ENCODE measurements at places on chromosomes 4 and X. TPM values are rescaled to one million over a fixed set of nuclear protein-coding genes. Genes with fewer than 3 reads are reported as not detected.

DNA sequence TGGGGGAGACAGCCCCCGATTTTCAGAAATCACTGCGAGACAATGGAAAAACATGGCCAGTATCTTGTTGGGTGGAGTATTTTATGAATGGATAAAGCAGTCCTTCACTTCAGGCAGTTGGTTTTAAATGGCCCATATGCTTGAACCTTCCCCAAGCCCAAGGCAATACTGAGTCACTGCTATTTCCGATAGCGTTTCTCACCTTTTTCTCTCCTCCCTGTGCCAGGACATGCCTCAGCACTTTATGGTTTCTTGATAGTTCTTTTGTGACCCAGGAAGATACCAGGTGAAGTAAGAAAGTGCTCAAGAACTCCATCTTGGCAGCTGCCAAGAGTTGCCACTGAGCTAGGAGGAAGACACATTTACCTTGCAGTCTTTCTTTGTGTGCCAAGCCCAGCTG is 26.8 kb upstream of the ESX1 start:
- no peak for DNase-seq

GRCh38 chrX:130393451-130394074 is 8.1 kb upstream of the GPR119 start:
- DNase-seq = no peak

GRCh38 chr4:77564231-77564630 is 41.4 kb upstream of the CXCL13 start:
- no peak for DNase-seq

GRCh38 chrX:7085879-7086278 is 61.6 kb upstream of the STS start:
- DNase-seq = no peak

- DNase-seq = no peak
Measured at GRCh38 chrX:134158821-134159512, 78.0 kb upstream of the CCDC160 start.

GRCh38 chr4:111016416-111016815 is 393.5 kb upstream of the PITX2 start:
- no peak for DNase-seq

PNMA3 gene
- total RNA-seq = 0.53 TPM

GRCh38 chr4:33961761-33962160 is 2282.6 kb downstream of the ARAP2 start:
- DNase-seq = no peak

APELA gene
- total RNA-seq = not detected

DNA sequence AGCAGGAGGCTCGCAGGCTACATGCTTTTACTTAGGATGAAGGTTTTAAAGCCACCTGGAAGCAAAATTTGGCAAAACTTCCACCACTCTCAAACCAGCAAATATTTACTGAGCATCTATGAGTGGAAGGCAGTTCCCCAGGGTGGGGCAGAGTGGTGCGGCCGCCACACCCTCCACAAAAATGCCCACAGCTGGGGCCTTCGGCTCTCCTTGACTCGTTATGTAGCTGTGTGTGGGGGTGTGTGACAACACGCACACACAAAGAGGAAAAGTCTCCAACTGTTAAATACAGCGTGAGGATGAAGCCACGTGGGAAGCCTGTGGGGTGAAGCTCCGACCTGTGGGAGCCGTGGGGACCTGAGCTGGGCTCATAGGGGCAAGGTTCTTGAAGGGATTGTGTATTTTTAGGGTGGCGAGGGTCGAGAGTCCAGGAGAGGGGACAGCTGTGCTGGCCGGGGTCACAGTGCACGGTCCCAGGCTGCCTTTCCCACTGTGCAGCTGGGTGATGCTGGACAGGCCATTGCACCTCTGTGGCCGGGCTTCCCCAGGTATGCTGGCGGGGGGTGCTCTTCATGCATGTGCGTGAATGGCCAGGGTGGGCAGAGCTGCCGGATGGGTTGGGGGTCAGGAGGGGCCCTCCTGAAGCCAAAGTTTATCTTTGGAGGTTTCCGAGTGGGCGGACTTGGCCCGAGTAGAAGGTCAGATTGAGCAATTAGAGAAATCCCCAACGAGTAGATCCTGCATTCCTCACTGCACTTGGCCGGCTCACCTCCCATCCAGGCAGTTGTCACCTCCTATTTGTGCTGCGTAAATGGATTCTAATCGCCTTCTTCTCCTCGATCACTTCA is 25.4 kb downstream of the SORCS2 start:
- DNase-seq = no peak

AGTR2 gene
- total RNA-seq = not detected

MID1IP1 gene
- 24.5 TPM for total RNA-seq

DNA sequence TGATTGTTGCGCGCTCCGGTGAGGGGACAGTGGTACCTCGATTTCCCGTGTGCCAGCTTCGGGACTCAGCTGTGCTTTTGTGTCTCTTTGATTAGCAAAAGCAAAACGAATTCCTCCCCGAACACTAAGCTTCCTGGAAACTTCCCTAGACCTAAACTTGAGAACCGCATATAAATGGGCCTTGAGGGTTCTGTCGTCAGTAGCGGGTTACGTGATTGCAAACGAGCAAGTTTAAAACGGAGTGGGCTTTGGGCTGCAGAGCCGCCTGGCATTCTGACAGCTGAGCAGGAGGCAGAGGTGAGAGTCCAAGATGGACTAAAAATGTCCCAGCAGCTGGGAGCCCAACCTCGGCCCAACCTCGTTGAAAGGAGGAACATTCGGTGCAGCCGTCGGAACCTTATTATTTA is 1.2 kb upstream of the TAPT1 start:
- DNase-seq = no peak

AREG gene
- 0.38 TPM for total RNA-seq

DNA sequence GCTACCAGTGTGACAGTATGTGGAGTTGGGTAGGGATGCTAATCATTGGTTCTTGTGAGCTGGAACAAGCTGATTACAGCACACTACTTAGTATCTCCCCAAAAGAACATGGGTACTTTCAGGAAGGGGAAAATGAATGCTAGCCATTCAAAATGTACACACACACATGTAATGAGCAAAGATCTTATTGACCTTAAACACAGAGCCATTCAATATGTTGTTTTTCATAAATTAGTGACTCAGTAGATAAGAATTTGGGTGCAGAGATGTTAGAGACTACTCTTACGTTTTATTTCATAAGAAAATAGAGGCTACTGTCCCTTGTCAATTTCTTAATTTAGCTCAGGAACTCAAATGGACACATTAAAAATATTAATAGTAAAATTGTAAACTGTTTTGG is 509.5 kb upstream of the ATOH1 start:
- DNase-seq = no peak

GRCh38 chrX:132958091-132958703 is at the start of gene HS6ST2:
TSS of gene HS6ST2 (minus strand) at chrX:132958629.
- DNase-seq = no peak

- no peak for DNase-seq
Measured at GRCh38 chrX:40612511-40612910, 10.7 kb upstream of the MPC1L start.

DNA sequence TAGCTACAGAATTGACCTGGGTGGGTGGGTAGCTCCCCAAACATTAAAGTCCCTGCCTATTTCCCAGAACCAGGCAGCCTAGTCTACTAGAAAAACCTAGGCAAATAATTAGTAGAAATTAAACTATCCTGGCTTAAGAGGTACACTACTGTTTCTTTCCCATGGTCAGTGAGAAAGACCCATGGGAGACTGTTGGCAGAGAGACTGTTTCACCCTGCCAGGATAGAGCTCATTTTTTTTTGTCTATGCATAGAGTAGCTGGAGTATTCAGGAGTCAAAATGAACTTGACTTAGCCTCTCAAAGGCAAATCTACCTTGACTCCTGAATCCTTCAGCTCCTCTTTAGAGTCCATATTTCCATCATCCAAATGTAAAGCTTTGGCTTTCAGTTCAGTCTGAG is 107.0 kb upstream of the AR start:
- no peak for DNase-seq

GRCh38 chr4:180665481-180665880 is 1577.7 kb upstream of the TENM3 start:
- DNase-seq = no peak

BANK1 gene
- 1.7 TPM for total RNA-seq

XAGE2 gene
- not detected for total RNA-seq

GRCh38 chr4:2136726-2137125 is 77.6 kb downstream of the NAT8L start:
- no peak for DNase-seq

DNA sequence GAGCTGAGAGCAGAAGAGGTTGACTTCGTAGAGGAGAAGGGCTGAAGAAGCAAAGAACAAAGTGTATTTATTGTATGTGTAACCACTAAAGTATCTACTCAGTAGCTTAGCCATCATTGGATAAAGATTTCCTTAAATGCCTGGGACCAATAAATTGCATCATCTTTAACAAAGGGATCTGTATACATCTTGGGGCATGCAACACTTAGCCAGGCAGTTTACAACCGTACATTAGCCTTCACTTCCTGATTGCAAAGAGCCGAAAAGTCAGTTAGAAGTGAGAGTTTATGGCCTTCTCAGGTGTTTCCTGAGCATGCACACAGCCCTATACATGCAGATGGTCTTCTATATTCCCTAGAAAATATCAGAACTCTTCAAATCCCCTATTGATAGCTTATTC is 68.0 kb upstream of the MAGED1 start:
- DNase-seq = no peak

- DNase-seq = no peak
Measured at GRCh38 chr4:159337041-159337440, 234.2 kb downstream of the RAPGEF2 start.

DNA sequence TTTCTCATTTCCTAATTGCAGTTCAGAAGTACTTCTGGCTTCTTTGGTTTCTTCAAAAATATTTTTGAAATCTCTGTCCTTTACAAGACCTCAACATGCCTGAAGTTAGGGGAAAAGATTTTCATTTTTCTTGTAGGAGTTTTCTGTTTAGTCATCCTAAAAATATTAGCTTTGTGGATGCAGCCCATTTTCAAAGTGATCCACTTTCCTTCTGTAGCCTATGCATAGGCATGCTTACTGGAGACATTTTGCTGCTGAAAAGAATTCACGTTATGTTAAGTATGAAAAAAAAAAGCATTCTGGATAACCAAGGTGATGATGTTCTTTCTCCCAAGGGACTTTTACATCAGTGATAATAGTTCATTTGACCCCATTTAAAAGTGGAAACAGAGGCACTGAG is 245.6 kb downstream of the THOC2 start:
- no peak for DNase-seq

AMBN gene
- not detected for total RNA-seq

ARMCX6 gene
- 45.6 TPM for total RNA-seq

GRCh38 chrX:78527263-78527662 is 131.9 kb downstream of the RTL3 start:
- DNase-seq = no peak

- no peak for DNase-seq
Measured at GRCh38 chrX:13298836-13299235, 21.0 kb downstream of the ATXN3L start.

- no peak for DNase-seq
Measured at GRCh38 chr4:186999686-187000085, 276.0 kb upstream of the FAT1 start.

MTMR8 gene
- total RNA-seq = 6.8 TPM

DNA sequence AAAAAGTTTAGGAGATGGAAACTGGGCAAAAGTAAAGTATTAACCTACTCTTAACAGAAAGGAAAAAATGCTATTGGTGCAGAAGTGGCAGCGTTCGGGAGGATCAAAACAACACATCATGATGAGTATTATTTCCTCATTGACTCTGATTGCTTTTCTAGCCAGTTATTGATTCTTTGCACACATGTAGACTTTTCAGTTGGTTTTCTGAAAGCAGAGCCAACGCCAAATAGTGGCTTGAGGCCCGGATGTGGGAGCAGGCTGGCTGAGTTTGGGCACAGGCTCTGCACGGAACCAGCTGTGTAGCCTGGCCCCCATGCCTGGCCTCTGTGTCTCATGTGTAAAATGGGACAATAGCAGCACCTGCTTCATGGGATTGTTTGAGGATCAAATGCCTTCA is 21.8 kb downstream of the STOX2 start:
- no peak for DNase-seq

GRCh38 chrX:152480269-152481212 is 29.4 kb upstream of the GABRA3 start:
- DNase-seq = no peak

DNA sequence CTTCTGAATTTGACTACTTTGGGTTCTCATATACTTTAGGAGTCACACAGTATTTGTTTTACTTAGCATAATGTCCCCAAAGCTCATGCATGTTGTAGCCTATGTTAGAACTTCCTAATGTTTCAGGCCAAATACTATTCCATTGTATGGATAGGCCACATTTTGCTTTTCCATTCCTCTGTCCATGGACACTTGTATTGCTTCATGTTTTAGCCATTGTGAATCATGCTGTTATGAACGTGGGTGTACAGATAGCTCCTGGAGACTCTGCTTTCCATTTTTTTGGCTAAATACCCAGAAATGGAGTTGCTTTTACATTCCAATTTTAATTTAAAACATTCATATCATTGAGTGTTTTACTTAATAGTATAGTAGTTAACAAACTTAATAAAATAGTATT is 54.5 kb downstream of the HTT start:
- no peak for DNase-seq

GRCh38 chrX:13774696-13775095 is 40.1 kb downstream of the OFD1 start:
- no peak for DNase-seq

SLC10A3 gene
- total RNA-seq = 22.1 TPM

GRCh38 chr4:136106753-136107152 is 1425.5 kb downstream of the PCDH18 start:
- no peak for DNase-seq

- no peak for DNase-seq
Measured at GRCh38 chr4:153564630-153565525, 98.7 kb downstream of the TMEM131L start.

- DNase-seq = no peak
Measured at GRCh38 chr4:7813674-7814073, 126.0 kb downstream of the AFAP1 start.

DNA sequence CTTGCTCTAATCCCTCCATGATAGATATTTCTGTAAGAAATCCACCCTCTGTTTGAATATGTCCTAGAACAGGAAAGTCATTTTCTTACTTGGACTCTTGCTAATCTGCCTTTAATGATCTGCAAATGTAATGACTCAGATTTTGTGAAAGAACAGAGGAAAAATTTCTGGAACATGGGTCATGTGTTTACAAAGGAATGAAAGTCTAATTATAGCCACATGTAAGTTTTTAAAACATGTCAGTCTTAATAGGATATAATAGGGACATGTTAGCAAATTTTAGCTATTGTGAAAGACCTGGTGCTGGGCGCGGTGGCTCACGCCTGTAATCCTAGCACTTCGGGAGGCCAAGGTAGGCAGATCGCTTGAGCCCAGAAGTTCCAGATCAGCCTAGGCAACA is 47.6 kb downstream of the GRK4 start:
- no peak for DNase-seq

Measured in natural killer cell treated with Interleukin-12 subunit alpha and Interleukin-12 subunit beta and Interleukin-15 and Interleukin-18, amount 100 ng/mL, for 72 hours (primary cell).